ENCODE measurements at places on chromosomes 7 and 10. TPM values are rescaled to one million over a fixed set of nuclear protein-coding genes. Genes with fewer than 3 reads are reported as not detected.

The ENKUR gene
- not detected for total RNA-seq

The TSPAN12 gene
- 11.3 TPM for total RNA-seq

DNA sequence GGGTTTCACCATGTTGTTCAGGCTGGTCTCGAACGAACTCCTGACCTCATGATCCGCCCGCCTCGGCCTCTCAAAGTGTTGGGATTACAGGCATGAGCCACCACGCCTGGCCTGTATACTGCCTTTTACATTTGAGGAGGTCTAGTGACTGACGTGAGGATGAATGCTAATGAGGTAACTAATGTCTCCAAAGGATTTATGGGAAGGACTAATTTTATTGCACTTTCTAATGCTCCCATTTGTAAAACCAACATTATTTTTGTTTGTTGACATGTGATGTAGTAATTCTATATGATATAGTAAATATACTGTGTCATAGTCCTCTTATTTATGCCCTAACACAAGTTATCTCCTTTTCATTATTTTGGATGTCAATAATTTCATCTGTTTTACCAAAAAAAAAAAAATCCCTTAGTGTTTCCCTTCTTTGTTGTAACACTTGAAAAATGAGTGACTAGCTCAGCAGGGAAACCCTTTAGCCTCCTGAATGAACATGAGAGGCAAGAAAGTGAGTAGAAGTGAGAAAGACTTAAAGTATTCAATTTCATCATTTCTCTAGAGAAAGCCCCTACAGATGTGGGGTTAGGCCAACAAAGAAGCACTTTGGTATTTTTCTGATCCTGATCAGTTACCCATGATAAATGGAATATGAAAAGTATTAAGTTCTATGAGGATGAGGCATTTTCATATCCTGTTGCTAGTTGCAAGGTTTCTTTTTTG, 596.9 kb upstream of the PCDH15 start:
- DNase-seq, result no peak

- no peak for DNase-seq
Observed at GRCh38 chr7:135151533-135151932, 3.7 kb downstream of the TMEM140 start.

The EPHA1 gene
- not detected for total RNA-seq

DNA sequence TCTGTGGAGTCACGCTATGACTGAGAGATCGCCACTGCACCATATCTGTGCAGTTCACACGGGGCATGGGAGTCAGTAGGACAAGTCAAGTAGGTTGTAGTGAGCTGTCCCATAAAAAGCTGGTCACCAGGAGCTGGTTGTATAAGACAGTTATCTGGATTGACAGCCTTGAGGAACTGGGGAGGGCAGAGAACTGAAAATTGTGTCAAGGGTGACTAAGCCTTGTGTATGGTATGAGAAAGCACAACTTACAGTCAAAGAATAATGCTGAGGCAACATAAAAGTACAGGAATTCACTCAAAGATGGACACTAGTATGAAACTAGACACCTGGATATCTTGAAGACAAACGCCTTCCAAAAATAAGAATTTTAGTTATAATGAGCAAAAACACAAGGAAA, 564.9 kb downstream of the POM121L12 start:
- no peak for DNase-seq

DNA sequence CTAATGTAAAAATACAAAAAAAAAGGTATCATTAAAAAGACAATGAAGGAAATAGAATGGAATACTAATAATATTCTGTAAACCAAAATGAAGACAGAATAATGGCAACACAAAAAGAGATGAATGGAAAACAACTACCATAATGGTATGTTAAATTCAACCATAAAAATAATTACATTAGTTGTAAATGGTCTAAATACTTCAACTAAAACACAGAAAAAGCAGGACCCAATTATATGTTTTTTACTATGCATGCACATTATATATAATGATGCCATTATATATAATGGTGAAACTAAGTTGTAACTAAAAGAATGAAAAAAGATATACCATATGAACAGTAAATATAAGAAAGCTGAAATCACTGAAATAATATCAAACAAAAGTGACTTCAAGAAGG, 76.5 kb downstream of the CUBN start:
- no peak for DNase-seq

The TMEM254 gene
- 13.3 TPM for total RNA-seq

GRCh38 chr10:21638681-21639080, 104.6 kb downstream of the MLLT10 start:
- DNase-seq, result no peak

DNA sequence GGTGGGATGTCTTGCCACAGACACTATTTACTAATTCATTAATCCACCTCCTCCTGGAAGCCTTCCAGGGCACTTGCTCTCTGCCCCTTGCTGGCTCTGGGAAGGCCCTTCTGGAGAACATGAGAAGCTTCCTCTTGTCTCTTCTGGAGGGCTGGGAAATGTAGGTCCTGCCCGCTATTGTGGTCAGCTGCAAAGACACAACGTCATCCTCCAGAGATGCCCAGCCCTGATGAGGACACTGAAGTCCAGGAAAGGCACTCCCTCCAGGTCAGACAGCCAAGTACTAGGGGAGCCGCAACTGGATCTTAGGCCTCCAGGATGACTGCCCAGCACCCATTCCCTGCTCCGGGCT, 9.6 kb upstream of the TACR2 start:
- no peak for DNase-seq

The SPDYE2 gene
- not detected for total RNA-seq

DNA sequence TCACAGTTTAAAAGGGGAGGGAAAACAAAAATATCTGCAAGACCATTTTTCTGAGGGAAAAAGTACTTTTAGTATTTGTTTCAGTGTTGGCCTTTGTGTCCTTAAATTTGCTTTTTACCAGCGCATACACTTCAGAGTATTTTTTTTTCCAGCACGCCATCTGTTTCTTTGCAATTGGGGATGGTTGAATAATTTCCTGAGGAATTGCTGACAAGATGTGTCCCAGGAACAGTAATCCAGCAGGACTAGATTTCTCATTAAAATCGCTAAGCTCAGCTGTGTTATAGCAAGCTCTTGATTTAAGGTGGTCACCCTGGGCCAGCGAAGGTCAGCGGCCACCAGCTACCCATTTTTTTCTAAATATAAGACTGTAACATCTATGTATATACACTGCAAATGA, 156.9 kb upstream of the RHOBTB1 start:
- no peak for DNase-seq

DNA sequence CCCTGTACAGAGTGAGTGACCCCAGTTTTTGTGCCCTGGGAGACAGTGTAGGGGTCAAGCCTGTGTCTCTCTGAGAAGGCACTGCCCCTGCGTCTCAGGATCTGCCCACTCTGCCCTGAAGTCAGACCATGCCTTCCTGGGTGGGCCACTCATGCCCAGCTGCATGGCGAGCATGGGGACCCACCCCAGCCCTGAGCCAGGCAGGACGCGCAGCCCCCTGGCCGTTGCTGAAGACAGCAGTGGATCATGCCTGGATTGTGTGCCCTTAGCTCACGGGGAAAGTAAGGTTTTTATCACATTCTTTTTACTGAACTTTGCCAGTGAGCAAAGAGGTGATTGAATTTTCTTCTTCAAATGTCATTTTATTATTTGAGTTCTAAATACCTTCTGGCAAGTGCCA, 66.2 kb downstream of the WDR37 start:
- DNase-seq, result no peak

The TACR2 gene
- total RNA-seq, result 0.73 TPM

DNA sequence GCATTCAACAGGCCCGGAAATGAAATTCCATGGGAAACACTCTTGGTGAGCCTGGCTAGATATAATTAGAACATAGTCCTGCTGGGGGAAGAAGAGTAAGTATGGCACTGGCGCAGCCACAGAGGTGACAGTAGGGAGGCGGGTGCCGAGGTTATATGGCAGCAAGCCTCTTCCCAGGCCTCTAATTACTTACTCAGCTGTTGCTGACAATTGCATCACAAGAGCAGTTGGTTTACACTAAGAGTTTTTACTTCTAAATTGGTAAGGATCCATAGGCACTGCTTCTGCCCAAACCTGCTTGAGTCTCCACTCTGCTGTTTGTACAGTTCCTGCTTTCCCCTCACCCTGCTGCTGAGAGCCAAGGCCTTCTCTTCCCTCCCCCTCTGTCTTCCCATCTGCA, 93.3 kb upstream of the DUSP5 start:
- no peak for DNase-seq

GRCh38 chr10:22500656-22501340, 155.5 kb downstream of the SPAG6 start:
- DNase-seq, result no peak

DNA sequence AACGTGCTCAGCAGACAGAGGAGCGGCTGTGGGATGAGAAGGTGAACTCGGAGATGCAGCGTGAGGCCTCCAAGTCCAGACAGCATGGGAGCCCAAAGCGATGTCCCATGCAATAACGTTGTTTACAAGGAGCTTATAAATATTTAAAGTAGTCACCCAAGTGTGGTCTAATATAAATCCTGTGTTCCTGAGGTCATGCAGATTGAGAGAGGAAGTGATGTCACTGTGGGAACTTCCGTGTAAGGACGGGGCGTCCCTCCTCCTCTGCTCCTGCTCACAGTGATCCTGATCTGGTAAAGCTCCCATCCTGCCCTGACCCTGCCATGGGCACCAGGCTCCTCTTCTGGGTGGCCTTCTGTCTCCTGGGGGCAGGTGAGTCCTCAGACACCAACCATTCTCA, 94.7 kb upstream of the PRSS58 start:
- no peak for DNase-seq

DNA sequence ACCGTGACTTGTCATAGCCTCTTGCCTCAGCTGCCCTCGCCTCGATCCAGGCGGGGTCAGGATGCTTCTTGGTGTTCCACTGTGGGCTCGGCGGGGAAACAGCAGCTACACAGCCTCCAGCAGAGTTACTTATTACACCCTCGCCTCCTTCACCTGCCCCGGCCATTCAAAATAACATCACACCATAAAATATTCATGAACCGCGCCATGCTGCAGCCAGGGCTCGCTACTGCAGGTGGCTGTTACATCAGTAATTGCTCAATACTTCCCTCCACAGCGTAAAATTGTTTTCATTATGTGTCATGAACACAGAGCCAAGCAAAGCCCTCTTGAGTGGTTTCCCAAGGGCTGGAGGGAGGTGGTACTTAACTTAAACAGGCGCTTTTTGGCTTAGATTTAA, 241.5 kb upstream of the SP8 start:
- no peak for DNase-seq

GRCh38 chr10:113031147-113031546, 81.1 kb downstream of the TCF7L2 start:
- no peak for DNase-seq

- DNase-seq, result no peak
Observed at GRCh38 chr7:50229964-50230363, 74.6 kb upstream of the IKZF1 start.

The GIMAP2 gene
- total RNA-seq, result 10.7 TPM

DNA sequence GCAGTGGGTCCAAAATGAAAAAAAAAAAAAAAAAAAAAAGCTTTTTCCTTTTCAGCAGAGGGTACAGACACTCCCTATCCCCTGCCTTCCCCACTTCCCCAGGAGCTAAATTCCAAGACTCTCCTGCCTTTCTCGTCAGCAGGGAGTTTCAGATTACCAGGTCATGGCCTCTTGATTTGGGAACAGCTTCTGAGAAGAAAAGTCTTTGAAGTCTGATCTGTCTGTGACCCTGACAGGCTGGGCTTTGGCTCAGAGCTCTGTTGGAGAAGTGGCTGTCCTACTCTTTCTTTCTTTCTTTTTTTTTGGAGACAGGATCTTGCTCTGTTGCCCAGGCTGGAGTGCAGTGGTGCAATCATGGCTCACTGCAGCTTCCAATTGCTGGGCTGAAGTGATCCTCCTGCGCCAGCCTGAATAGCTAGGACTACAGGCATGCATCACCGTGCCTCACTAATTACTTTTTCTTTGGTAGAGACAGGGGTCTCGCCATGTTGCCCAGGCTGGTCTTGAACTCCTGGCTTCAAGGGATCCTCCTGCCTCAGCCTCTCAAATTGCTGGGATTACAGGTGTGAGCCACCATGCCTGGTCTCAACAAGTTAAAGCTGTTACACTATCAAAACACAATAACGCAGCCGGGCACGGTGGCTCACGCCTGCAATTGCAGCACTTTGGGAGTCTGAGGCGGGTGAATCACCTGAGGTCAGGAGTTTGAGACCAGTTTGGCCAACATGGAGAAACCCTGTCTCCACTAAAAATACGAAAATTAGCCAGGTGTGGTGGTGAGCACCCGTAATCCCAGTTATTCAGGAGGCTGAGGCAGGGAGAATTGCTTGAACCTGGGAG, 59.9 kb downstream of the COL26A1 start:
- DNase-seq, result no peak

- DNase-seq, result peak; percentile 81
Observed at GRCh38 chr10:95467162-95467599, 94.0 kb downstream of the SORBS1 start.

The NOLC1 gene
- 40.5 TPM for total RNA-seq

GRCh38 chr7:144098776-144099175, 10.6 kb upstream of the OR2A2 start:
- no peak for DNase-seq

The HECW1 gene
- total RNA-seq, result 0.66 TPM

DNA sequence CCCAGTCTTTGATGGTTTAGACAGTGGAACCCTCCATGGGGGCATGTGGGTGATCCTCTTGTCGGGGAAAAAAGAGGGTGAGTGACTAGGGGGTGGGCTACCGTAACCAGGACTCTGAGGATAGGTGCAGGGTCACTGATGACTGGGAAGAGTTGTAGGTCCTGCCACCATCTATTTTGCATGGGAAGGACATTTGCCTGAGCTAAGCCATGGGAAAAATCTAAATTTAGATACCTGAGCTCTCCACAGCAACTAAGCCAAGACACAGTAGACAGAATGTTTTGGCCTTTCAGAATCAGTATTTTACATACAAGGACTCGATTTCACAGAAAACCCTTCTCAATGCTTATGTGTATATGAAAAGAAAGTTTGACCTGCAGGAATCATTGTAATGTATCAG, 52.7 kb downstream of the KIAA1217 start:
- DNase-seq, result no peak

GRCh38 chr10:31694929-31695837, 233.4 kb downstream of the ARHGAP12 start:
- no peak for DNase-seq

DNA sequence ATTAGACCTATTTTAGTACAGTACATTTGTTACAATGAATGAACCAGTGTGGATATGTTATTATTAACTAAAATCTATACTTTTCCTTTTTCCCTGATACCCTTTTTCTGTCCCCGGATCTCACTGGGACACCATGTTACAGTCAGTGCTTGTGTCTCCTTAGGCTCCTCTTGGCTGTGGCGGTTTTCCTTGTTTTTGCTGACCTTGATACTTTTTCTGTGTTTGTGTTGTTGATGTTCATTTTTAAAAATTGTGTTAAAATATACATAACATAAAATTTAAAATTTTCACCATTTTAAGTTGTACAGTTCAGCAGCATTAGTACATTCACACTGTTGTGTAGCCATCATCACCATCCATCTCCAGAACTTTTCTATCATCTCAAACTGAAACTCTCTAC, 54.2 kb upstream of the OSBPL3 start:
- DNase-seq, result no peak

- DNase-seq, result no peak
Observed at GRCh38 chr7:123883154-123883553, 38.2 kb downstream of the HYAL4 start.

The AKR1D1 gene
- total RNA-seq, result not detected

- DNase-seq, result no peak
Observed at GRCh38 chr10:88881320-88881719, 1.3 kb downstream of the STAMBPL1 start.

- DNase-seq, result no peak
Observed at GRCh38 chr7:105857009-105857952, 19.1 kb downstream of the ATXN7L1 start.

Data from breast epithelium (tissue), 4 donors.